ENCODE measurements at places on chromosomes 3 and 15.
A peak's percentile ranks its signal among the peaks of the same experiment; 100 is the strongest.

- no peak for DNase-seq
These were observed 40.1 kb downstream of the RPN1 start for GRCh38 chr3:128610451-128611070.

DNA sequence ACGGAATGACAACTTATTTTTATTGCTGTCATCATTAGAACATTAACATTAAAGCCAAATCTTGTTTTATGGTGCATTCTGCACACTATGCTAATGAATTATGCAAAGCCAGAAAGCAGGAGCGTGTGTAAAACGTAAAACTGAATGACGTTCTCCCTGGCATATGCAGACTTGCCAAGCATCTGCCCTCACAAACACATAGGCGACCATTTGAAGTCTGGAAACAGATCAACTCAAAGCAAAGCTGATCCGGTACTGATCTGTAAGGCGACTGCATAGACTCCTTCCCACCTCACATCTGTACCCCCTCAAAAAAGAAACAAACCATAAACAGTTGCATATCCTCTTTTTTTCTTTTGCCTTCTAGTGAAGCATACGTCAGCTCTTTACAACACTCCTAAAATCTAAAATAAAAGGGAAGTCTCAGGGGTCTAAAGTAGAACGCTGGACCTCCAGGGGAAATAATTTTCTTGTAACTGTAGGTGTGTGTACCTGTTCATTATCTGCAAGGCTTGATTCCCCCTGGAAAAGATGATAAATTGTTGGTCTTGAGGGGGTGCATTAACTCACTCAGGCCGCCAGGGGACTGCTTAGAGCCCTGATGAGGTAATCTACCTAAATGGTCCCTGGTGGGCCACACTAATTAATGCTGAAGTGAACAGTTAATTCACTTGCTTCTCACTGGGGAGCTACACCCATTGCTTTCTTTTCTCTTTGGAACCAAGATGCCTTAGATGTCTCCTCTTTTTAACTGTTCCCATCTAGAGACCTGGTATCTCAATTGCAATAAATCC, 231.4 kb downstream of the CDIN1 start:
- peak; percentile 21 for DNase-seq

DNA sequence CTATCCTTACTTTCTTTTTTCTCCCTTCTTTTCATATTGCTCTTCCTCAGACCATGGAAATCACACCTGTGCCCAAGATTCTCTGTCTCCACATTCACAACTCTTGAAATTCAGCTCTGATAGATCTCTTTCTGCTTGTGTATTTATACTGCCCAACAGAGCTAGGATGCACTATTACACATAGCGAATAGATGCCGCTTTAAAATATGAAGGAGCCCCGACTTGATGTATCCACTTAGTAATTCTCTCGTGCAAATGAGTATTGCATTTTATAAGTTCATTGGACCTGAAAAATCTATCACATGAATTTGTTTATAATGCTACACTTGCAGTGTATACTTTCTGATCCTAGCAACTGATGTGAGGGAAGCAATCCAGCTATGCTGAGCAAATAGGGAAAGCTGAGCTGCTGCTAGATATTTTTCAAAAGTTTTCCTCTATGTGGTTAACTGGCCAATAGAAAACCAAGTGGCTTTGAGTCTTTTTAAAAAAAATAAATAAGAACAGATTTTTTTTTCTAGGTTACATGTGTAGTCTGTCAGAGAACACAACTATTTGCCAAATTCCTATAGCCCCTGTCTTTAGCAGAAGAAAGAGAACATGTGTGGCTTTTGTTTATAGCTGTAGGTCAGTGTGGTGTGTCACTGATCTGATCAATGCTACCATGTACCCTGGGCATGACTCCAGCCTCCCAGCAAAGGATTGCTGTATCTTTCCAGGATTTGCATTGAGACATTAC, 64.3 kb upstream of the LEKR1 start:
- DNase-seq, result no peak

DNA sequence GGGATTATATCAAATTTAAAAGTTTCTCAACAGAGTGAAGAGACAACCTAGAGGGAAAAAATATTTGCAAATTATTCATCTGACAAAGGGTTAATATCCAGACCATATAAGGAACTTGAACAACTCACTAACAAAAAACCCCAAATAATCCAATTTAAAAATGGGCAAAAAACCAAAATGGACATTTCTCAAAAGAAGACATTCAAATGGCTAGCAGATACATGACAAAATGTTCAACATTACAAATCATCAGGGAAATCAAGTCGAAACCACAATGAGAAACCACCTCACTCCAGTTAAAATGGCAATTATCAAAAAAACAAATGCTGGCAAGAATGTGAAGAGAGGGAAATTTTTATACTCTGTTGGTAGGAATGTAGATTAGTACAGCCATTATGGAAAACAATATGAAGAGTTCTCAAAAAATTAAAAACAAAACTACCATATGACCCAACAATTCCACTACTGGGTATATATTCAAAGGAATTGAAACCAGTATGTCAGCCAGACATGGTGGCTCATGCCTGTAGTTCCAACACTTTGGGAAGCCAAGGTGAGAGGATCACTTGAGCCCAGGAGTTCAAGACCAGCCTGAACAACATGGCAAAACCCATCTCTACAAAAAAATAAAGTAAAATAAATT, 88.5 kb downstream of the CSNK1G1 start:
- no peak for DNase-seq

- no peak for DNase-seq
These were observed 20.9 kb downstream of the FBLN2 start for GRCh38 chr3:13569641-13570390.

GRCh38 chr3:188931531-188931930, 240.2 kb upstream of the TPRG1 start:
- no peak for DNase-seq

DNA sequence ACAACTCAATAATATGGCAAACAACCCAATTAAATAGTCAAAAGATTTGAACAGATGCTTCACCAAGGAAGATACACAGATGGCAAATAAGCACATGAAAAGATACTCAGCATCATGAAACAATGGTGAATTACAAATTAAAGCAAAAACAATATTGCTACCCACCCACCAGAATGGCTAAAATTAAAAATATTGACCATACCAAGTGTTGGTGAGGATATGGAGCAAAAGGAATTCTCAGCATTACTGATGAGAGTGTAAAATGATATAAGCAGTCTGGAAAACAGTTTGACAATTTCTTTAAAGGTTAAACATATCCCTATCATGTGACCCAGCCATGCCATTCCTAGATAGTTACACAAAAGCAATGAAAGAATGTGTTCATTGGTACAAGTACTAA, 5.7 kb upstream of the PXYLP1 start:
- no peak for DNase-seq

- no peak for DNase-seq
These were observed 116.6 kb downstream of the SLCO3A1 start for GRCh38 chr15:91970142-91970541.

DNA sequence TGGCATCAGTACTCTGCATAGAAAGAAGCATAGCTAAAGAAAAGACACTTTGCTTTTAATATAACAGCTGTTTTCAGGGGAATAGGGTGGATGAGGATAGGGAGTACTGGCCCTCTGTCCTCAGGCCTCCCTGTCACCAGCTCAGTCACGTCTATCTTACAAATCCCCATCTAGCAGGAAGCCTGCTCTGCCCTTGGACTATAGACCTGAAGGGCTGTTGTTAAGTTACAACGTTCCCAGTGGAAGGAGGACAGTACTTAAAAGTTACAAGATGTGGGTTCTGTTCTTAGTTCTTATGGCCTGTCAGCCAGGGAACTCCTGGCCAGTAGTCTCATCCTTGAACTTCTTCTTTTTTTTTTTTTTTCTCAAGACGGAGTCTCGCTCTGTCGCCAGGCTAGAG, 70.5 kb downstream of the RPL39L start:
- no peak for DNase-seq

DNA sequence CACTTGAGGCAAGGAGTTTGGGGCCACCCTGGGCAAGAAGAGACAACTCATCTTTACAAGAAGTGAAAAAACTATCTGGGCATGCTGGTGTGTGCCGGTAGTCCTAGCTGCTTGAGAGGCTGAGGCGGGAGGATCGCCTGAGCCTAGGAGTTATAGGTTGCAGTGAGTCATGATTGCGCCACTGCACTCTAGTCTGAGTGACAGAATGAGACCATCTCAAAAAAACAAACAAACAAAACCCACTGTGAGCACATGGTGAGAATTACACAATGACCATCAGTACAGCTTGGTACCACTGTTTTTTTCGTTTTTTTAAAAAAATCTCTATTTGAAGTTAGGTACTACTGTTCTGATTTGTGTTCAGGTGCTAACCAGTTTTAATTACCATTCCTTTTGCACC, 13.6 kb downstream of the VPS39 start:
- DNase-seq, result no peak

DNA sequence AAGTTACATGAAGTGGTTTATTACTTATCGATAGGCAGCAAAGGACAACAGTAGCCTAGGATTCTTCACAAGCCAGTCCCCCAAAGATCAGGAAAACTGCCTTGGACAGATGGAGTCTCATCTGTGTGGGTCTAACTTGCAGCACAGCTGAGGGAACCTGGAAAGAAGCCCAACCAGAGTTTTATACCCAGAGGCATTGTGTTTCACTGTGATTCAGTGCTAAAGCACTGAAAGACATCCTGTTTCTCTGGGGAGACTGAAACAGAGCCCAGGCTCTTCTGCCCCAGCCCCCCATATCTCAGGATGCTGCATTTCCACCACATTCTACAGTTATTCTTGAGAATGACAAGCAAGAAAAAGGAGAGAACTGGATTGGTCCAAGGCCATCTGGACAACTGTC, 48.2 kb upstream of the PYDC2 start:
- DNase-seq, result no peak

DNA sequence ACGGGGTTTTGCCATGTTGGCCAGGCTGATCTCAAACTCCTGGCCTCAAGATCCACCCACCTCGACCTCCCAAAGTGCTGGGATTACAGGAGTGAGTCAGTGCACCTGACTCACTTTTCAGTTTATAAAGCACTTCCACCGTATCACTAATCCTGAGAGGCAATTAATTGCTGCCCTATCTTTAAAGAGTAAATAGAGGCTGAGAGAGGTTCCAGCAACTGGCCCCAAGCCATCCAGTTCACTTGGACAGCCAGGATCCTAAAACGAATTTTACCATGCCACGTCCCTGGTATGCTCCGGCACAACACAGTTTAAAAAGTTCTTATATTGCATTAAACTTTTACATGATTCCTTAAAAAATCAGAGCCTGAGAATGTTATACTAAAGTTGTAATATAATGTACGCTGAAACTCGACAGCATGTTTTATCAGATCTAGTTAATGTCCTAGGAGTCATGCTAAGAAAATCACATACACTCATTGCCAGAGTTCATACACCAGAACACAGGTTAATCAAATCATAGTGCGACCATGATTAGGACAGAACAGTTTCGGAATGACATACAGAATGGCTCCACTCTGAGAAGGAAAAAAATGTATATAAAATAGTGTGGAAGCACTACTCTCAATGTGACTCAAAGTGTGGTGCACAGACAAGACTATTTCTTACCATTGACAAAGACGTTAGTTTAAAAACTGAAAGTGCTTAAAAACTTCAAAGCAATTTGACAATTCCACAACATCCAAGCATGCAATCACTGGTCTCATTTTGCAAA, 125.4 kb downstream of the ULK4 start:
- DNase-seq, result no peak

Measured in HAP-1 (cell line).